ENCODE measurements at places on chromosomes 1 and 21.

DNA sequence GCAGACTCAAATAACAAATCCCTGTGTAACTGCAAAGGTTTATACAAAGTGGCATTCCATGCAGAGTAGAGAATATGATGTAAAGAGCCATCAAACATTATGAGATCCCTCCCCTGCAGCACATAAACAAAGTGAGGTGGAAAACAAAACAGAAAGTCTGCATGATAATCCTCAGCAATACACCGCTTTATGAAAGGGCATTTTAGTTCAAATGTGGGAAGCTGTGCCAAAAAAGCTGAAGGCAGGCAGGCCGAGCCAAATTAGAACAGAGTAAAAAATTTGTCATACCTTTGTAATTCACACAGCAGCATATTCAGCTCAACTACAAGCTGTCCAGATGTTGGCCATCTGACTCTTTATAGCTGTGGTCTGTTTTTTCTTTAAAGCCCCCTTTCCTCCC is 113.5 kb downstream of the LHX9 start:
- no peak for DNase-seq

DNA sequence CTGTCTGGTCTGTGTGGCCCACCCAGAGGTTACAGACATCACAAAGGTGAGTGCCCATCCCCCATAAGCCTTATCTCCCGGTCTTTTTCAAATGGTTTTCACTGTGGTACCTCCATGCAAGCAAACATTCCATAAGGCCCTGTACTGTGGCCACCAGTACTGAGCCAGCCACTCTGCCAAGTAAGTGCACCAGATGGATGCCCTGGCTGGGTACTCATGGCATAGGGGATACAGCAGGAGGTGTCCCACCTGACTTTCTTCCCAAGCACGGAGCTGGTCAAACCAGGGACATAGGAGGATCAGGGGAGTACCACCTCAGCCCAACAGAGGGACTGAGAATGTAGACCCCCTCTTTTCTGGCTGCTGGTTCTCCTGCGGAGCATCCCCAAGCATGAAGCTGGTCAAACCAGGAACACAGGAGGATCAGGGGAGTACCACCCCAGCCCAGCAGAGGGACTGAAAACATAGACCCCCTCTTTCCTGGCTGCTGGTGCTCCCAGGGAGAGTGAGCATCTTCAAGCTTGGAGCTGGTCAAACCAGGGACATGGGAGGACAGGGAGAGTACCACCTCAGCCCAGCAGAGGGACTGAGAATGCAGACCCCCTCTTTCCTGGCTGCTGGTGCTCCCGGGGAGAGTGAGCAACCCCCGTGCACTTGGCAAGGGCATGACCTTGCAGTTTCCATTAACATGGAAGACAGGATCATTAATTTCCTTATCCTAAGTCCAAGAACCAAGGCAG is 81.8 kb upstream of the KLHDC7A start:
- no peak for DNase-seq

DNA sequence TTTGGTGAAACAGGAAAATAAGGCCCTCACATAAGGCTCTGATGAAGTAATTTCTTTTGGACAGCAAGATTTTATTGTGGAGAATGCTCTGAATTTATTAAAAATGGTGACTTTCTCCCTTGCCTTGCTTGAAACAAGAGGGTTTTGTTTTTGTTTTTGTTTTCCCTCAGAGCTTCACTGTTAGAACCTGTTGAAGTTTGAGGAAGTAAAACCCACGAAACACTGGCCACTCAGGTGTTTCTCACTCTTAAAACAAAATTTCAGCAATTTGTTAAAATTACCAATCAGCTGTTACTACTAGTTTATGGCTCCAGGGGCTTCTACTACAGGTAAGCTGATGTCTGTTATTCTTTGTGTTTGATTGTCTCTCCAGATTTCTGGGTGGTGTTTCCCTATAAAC is 112.6 kb upstream of the B3GALT2 start:
- DNase-seq: no peak

- no peak for DNase-seq
Observed at GRCh38 chr1:106831511-106831910, 225.0 kb upstream of the PRMT6 start.

DNA sequence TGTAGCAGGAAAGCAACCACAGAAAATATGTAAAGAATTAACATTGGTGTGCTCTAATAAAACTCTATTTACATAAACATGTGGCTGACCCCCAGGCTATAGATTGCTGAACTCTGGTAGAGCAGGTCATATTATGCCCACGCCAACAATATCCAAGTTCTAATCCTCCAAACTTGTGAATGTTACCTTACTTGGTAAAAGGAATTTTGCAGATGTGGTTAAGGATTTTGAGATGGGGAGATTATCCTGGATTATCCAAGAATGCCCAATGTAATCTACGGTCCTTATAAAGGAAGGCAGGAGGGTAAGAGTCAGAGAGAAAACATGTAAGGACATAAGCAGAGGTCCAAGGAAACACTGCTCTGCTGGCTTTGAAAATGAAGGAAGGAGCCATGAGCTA is 201.0 kb downstream of the USH2A start:
- DNase-seq: no peak

GRCh38 chr1:41333146-41333784 is 28.0 kb upstream of the FOXO6 start:
- DNase-seq: no peak

GRCh38 chr1:7264101-7264500 is 478.8 kb downstream of the CAMTA1 start:
- DNase-seq: peak; percentile 50

DNA sequence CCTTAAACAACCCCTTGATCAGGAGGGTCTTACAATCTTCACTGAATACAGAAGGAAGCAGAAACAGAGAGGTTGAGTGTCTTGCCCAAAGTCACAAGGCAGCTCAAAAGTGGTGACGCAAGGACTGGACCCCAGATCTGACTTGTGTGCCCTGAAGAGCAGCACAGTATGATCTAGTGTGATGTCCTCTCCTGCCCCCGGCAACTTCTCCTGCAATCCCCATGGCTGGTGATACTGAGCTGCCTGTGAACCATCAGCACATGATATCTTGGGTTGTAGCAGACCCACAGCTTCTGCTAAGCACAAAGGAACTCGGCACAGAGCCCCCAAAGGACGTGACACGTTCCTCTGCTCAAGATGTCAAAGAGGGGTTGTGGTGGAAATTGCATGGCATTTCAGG is 51.2 kb upstream of the EDN2 start:
- no peak for DNase-seq

DNA sequence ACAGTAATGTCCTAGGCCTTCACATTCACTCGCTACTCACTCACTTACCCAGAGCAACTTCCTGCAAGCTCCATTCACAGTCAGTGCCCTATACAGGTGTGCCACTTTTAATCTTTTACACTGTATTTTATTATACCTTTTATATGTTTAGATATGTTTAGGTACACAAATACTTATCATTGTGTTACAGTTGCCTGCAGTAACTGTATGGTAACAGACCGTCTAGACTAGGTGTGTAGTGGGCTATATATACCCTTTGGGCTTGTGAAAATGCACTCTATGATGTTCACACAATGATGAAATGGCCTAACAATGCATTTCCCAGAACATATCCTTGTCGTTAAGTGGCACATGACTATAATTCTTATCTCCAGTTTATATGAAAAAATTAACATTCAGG is 204.5 kb upstream of the HMCN1 start:
- DNase-seq: no peak

GRCh38 chr1:54218883-54219687 is 19.1 kb downstream of the MRPL37 start:
- DNase-seq: no peak

DNA sequence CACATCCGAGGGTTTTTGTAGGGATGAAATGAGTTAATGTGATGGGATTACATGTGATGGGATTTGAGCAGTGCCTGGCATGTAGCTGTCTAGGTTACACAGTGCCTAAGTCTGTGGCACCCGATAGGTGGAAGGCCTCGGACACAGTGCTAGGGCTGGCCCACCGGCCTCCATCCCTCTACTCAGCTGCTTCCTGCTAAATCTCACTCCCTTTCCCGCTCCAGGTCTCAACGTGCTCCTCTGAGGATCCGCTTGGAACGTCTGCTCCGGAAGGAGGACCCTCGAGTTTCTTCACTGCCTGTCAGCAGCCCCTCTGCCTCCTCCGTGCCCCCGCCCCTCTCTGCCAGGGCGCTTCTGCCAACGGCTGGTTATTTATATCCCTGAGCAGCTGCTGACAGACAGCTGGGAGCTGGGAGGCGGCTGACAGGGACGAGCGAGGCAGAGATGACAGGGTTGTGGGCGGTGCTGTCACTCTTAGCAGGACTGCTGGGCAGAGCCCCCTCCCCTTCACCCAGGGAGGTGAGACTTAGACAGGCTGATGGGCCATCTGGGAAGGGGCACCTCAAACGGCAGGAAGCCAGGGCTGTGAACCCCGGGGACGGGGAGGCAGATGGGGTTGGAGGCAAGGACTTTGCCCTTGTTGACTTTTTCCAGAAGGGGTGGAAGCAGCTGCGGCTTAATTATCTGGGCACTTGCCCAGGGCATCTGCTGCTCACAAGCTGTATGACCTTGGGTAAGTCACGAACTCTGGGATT is 26.6 kb upstream of the LRRN2 start:
- peak; percentile 98 for DNase-seq

DNA sequence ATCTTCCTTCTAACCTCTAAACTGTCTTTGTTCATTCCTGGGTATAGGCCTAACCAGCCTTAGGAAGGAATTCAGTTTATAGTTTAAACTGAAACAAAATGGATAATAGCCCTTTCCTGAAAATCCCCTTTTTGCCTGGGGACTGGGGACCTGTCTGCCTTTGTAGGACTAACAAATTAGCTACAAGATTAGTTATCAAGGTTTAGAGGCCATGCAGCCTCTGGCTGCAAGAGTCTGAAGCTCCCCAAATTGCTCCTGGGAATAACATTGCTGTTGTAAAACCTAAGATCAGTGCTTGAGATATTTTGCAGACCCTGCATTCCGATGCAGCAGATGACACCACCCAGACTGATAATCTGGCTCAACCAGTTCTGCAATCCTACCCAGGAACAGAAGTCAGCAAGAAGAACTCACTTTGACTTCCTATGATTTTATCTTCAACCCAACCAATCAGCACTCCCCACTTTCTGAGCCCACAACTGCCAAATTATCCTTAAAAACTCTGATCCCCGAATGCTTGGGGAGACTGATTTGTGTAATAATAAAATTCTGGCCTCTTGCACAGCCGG is 96.6 kb upstream of the ETV3 start:
- no peak for DNase-seq

- DNase-seq: peak; percentile 66
Observed at GRCh38 chr1:31373056-31373896, at the start of gene FABP3. FABP3 (minus strand) TSS chr1:31373076; CDS start chr1:31373014, 62 bp downstream.

DNA sequence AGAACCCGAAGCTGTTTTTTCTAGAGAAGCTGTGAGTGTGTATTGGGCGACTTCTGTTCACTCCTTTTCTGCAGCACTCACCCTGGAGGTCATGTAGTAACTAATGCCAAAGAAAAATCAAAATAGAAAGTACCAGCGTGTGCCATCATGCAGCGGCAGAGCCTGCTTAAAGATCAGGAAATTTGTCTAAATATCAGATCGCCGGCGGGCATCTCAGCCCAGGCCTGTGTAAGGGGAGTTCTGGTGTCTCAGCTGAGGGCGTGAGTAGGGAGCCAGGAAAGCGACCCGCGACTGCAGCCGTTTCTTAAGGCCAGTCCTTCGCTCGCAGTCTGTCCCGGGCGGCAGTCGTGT is 768 bp downstream of the EDARADD start:
- peak; percentile 59 for DNase-seq

- no peak for DNase-seq
Observed at GRCh38 chr1:203265541-203265940, 36.1 kb upstream of the CHIT1 start.

- DNase-seq: no peak
Observed at GRCh38 chr1:247540581-247540980, 4.3 kb upstream of the OR2C3 start.

- no peak for DNase-seq
Observed at GRCh38 chr1:93770640-93771039, 89.0 kb upstream of the BCAR3 start.

DNA sequence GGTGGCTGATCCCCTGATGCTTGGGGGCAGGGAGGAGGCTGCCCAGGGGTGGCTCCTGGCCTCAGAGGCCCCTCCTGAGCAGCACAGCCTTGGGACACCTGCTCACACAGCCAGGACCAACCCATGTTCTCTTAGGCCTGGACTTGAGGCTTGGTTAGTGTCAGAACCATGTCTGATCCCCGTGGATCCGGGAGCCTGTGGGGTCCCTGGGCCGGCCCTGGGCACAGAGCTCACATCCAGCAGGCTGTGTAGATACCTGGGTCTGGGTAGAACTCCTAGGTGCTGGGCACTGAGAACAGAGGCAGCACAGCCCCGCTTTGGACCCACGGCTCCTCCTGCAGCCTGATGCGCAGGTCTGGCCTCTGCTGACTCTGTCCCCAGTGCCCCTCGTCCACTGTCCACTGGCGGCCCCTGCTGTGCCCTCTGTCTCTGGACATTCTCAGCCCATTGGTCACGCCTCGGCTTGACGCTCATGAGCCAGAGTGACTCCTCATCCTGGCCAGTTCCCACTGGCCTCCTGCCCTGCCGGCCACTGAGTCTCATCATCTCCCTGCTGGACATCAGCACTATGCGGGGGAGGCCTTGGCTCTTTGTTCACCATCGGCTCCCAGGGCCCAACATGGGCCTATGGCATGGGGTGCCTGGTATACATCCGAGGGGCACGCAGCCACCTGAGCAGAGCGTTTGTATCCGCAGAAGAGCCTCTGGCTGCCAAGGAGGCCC is 70.2 kb downstream of the TRIM11 start:
- no peak for DNase-seq

DNA sequence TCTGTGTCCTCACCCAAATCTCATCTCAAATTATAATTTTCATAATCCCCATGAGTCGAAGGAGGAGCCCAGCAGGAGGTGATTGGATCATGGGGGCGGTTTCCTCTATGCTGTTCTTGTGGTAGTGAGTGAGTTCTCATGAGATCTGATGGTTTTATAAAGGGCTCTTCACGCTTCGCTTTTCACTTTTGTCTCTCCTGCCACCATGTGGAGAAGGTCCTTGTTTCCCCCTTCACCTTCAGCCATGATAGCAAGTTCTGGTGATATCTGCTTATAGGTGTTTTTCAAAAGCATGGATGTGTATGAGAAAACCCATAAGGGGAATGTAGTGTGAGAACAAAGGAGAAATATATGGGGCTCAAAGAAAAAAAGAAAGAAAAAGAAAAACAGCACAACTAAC is 405.9 kb upstream of the RGS18 start:
- peak; percentile 86 for DNase-seq

GRCh38 chr21:14448784-14449183 is 65.8 kb upstream of the HSPA13 start:
- DNase-seq: no peak

All from DMS53 (cell line).